ENCODE measurements at places on chromosomes 3 and 15.

- DNase-seq, result no peak
Measured at GRCh38 chr3:40521254-40521653, 3.5 kb upstream of the ZNF621 start.

DNA sequence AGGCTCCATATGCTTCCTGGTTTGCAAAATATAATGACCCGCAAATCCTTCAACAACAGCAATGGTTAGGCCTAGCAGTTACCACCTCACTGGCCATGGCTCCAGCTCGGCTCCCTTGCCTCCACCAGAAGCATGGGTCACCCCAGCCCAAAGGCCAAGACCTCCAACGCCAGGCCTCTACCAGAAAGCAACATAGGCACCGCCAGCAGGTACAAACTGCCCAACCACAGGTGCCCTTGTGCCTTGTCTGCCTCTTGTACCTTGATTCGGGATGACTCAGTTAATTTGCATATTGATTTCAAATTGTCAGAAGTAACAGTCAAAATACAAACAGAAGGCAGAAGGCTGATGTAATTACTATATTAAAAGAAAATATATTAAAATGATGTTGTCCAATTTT is 124.7 kb downstream of the IL5RA start:
- no peak for DNase-seq

- DNase-seq, result no peak
Measured at GRCh38 chr3:159838938-159839337, 149.7 kb upstream of the IL12A start.

DNA sequence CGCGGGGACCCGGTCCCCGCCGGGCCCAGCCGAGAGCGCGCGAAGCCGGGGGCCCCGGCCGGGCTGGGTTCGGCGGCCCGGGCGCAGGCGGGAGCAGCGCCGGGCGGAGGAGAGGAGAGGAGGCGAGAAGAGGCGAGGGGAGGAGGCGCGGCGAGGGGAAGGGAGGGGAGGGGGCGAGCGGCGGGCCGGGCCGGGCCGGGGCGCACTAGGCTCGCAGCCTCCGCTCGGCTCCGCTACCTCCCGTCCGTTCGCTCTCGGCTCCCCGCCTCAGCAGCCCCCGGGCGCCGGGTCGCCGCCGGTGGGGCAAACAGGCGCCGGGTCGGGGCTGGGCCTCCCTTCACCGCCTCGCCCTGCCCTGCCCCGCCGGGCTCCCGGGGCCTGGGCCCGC is 351 bp downstream of the INSYN1 start:
- DNase-seq, result no peak

DNA sequence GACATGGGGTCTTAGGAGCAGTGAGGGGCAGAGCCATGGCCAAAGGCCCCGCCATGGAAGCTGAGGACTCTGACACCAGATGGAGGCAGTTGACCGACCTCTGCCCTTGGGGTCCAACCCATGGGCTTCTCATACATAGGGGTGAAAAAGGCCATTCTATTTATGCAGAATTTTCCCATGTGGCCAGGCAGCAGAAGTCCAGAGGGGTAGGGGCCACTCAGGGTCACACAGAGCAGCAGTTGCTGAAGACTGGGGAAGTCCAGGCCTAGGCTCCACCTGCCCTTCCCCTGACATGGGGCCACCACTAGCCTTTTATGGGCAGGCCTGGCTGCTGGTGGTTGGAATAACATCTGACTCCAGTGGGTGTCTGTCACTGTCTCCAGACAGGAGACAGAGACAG is 6.4 kb downstream of the PRSS50 start:
- no peak for DNase-seq

DNA sequence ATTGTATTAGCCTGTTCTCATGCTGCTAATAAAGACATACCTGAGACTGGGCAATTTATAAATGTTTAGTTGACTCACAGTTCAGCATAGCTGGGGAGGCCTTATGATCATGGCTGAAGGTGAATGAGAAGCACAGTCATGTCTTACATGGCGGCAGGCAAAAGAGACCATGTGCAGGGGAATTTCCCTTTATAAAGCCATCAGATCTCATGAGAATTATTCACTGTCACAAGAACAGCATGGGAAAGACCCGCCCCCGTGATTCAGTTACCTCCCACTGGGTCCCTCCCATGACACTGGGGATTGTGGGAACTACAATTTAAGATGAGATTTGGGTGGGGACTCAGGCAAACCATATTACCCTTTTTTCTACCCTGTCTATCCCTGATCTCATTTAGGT is 51.5 kb upstream of the MYZAP start:
- no peak for DNase-seq
